ENCODE measurements at places on chromosomes 3 and 15.

GRCh38 chr3:150238995-150239619 lies 169.0 kb upstream of the TSC22D2 start:
- DNase-seq = peak; percentile 30

DNA sequence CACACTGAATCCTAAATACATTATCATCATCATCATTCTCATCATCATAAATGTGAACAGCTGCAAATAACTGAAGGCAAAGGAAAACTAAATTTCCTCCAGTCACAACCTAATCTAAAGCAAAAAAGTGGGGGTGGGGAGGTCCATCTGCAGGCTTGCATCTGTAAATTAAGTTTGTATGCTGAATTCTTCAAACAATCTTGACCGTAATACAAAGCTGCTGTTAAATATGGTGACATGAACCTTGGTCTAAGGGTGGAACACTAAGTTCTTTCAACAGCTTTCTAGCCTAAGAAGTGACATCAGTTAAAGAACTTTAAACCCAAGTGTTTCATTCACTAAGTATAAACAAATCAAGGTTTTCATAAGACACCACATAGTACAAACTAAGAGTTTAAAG lies 4.3 kb downstream of the LRRFIP2 start:
- no peak for DNase-seq

DNA sequence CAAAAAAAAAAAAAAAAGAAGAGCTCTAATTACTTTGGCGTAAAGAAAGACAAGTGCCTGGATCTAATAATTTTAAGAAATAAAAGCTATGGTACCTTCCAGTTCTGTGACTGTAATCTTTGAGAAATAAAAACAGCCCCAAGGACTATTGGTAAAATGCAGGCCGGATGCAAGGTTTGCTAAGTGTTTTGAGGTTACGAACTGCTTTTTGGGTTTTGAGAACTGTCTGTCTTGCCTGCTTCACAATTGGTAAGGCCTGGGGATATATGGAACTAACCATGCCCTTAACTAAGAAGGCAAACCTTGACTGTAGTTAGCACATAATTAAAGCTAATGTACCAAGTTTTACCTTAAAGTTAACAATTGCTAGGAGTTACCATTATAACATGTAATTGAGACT lies 388.4 kb upstream of the CBLB start:
- no peak for DNase-seq

- peak; percentile 3 for DNase-seq
Measured at GRCh38 chr3:185216607-185216958, 37.3 kb downstream of the EHHADH start.

DNA sequence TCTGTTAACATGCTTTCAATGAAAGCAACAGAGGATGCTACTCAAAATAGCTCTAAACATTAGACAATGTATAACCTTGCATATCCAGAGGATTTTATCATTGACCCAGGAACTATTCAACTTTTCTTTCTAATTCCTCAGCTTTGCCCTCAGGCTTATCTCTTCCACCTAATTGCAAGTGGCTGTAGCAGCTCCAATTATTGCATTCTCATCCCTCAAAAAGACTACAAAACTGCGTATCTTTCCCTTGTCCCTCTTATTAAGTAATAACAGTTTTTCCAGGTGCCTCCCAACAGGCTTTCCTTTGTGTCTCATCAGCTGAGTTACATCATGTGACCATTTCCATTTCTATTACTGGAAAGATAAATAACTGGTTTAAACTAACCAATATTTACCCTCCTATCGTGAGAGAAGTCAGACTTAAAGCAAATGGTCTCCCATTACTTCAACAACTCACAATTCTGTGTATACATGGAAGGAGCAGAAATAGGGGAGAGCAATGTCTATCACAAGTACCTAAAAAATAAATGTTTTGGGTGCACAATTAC lies 78.0 kb upstream of the MBNL1 start:
- no peak for DNase-seq

- no peak for DNase-seq
Measured at GRCh38 chr3:71583566-71584393, at the start of gene FOXP1. TSS of gene FOXP1 (minus strand) at chr3:71583728. CDS start at chr3:71198381, 385,347 bp downstream.

GRCh38 chr3:41362638-41363559 lies 163.6 kb downstream of the CTNNB1 start:
- no peak for DNase-seq

DNA sequence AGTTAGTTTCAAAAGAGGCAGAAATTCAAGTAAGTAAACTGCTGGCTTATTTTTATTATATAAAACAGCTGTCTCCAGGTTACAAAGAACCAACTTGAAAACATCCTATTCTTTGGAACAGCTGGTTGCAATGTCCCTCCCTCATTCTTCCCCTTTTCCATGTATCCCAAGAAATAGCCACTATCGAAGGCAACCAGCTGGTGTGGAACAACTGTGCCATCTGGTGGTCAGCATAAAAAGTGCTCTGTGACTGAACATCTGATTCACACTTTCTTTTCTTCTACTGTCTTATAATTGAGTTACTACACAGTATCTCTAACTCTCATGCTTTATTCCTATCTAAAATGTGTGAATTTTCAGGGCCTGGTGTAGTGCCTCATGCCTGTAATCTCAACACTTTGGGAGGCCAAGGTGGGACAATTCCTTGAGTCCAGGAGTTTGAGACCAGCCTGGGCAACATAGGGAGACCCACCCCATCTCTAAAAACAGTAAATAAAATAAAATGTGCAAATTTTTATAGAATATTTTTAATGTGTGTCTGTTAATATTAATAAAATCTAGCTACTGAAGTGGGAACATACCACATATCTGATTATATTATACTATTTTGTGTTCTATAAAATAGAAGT lies 9.6 kb downstream of the OSBPL11 start:
- peak; percentile 14 for DNase-seq

DNA sequence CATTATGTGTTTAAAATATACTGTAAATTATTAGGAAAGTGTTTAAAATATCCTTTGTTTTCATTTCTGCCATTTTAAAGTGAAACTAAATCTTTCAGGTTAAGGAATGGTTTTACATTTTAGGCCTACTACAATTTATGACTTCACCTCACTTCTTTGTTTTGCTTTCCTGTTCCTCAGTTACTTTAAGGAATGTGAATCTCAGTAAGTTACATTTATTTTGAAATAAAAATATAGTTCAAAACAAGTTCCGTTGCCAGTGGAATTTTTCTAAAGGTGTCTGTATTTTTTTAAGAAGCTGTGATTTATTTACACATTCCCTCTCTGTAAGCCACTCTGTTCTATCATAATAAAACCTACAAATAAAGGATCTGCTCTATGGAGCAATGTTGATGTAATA lies 630.9 kb upstream of the AGTR1 start:
- no peak for DNase-seq

GRCh38 chr3:14634763-14635400 lies 16.7 kb upstream of the CCDC174 start:
- DNase-seq = no peak

- DNase-seq = no peak
Measured at GRCh38 chr3:14730703-14731382, 55.9 kb downstream of the C3orf20 start.

DNA sequence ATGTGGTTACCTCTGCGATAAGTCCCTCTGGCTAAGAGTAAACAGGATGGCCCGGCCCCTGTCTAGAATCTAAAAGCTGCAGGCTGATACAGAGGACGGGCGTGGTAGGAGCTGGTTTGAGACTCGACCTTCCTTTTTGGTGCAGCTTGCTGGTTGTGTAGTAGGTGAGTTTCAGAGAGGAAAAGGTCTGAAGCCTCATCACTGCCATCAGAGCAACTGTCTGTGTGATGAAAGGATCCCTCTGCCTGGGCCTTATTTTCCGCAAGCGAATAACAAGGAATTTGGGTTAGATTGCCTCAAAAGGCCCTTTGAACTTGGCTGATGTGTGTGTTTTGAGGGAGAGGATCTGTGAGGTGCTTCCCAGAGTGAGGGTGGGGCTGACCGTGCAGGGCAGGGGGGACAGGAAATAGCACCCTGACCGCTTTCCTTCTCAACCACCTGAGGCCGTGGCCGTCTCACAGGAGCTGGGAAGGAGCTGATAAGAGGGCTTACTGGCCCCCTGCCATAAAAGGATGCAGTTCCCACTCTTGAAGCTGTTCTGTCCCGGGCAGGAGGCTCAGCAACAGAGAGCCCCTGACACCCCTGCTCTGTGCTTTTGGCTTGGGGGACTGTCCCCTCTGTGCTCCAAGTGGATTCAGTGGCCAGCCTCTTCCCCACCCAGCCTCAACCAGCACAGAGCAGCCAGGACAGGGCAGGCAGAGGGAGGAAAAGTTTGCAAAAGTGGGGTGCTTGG lies 45.6 kb upstream of the TFRC start:
- DNase-seq = no peak

- DNase-seq = no peak
Measured at GRCh38 chr3:169634618-169635236, 28.8 kb downstream of the MECOM start.

GRCh38 chr3:162269636-162270458 lies 773.2 kb downstream of the OTOL1 start:
- DNase-seq = no peak

DNA sequence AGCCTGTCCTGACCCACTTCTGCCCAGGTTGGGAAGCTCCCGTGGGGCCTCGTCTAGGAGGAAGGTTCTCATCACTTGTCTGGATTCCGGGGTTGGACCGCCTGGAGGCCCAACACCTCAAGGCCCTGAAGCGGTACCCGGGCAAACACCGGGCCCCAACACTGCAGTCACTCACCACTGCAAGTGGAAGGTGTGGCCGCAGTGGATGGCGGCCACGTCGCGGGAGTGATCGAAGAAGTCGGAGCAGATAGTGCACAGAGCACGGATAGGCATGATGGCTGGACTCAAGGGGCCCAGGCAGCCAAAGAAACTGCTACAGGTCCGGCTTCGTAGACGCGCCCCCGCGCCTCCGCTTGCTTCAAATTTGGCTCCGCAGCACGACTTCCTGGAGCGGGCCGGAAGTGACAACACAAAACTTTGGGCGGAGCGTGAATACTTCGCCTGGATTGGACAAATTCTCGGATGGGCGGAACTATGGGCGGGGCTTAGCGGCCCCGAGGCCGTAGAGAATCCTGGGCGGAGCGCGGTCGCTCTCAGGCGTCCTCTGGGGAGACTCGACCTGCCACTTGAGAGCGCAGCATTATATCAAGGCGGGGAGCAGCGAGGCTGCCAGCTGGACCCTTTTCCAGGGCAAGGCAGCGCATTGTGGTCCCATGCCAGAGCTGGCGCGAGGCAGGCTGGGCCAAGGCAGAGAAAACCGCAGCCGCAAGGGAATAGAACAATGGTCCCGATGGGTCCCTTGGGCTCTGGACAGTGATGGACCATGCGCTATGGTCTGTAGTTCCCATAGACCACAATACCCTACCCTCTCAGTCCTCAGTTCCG lies at the start of gene TRAIP:
TRAIP (minus strand) TSS at position 384 of the 825 bp plus-strand sequence; CDS start at position 273, 111 bp downstream.
- peak; percentile 93 for DNase-seq

GRCh38 chr3:197105786-197106185 lies 76.2 kb upstream of the MELTF start:
- DNase-seq = no peak

DNA sequence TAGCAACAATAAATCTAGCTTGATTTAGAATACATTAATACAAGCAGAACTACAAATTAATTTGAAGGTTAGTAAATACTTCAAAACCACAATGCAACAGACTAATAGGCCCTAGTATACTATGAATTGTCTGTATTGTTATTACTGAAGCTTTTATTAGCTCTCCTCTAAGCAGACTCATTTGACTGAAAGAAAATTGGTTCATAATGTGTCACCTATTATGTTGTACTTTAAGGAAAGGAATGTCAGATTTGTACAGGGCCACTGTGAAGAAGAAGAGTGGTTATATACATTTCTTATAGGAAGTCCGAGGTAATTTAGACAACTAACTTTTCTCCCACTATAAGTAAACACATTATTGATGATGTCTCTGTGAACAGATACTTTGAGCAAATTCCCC lies 954.5 kb downstream of the ZPLD1 start:
- no peak for DNase-seq

GRCh38 chr3:126456766-126457388 lies 18.8 kb downstream of the ZXDC start:
- no peak for DNase-seq

DNA sequence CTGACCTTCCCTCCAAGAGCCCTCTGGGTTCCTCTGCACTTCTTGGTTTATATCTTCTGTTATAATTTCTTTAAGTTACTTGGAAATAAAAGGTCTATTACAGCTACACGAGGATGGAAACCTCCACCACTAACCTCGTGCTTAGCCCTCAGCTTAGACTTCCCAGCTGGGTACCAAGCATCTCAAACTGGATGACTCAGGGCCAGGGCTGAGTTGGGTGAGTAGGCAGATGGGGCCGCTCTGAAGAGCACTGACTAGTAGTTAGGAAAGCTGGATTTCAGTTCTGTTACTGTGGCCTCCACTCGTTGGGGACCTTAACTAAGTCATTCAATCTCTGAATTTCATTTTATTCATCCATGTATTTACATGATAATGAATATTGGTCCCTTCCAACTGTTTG lies 1036.6 kb downstream of the IGSF11 start:
- DNase-seq = no peak

DNA sequence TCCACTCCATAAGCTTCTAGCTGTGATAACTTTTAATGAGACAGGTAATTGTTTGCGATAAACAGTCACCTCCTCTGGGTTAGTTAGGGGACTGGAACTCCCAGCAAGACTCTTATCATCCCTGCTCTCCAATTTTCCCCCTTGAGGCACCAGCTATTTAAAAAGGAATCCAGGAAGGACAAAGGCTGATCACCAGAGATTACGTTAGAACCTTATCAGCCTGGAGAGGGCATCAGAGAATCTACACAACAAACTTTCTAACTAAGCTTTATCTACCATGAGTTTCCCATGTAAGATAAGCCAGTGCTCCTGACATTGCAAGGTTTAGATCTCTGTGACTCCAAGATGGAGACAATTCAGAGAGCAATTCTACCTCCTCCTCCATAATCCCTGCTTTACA lies 31.3 kb downstream of the GPR176 start:
- DNase-seq = no peak

- DNase-seq = no peak
Measured at GRCh38 chr15:79314186-79314585, 3.3 kb downstream of the TMED3 start.

GRCh38 chr15:101206176-101206591 lies 45.7 kb downstream of the CHSY1 start:
- DNase-seq = no peak

DNA sequence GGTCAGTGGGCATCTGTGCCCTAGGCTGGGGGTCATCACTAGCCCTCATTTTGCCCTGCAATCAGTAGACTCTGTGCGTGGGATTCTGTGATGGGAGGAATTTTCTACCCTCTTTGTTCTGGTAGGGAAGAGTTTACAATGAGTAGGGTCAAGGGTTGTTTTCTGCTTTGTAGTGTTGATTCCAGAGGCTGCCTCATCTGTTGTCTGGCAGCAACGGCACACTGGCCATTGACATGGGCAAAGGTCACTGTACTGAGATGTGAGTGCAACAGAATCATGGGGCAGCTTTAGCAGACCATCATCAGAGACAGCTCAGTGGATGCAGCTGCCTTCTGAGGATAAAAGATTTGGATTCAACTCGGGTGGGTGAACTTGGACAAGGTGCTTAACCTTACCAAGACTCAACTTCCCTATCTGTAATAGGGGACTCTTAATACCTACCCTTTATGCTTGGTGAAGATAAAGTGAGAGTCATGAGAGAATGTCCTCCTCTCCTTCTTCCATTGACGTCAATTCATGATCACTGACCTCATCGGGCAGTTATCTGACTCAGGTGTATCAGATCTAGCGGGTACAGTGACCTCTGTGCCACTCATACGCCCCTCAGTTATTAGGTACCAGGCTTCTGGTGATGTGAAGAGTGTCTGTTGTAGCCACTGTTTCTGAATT lies 127.5 kb downstream of the RPLP1 start:
- DNase-seq = no peak

- DNase-seq = peak; percentile 79
Measured at GRCh38 chr3:52685285-52685708, 416 bp downstream of the PBRM1 start.
